Subcutaneous preadipocyte (primary cell): ENCODE measurements at places on chromosomes 2 and 18. TPM values are rescaled to one million over a fixed set of nuclear protein-coding genes. Genes with fewer than 3 reads are reported as not detected.

Gene RNF152
- total RNA-seq, result 0.37 and 1.2 TPM in 2 replicates

Gene NT5DC4
- not detected in 2 replicates for total RNA-seq

Gene SH3YL1
- total RNA-seq, result 32.5 and 36.7 TPM in 2 replicates

Gene TSPYL6
- not detected in 2 replicates for total RNA-seq

Gene IL37
- not detected in 2 replicates for total RNA-seq

Gene TUBA3E
- total RNA-seq, result not detected in 2 replicates
